NB4 (cell line): ENCODE measurements at places on chromosomes 7 and 10.

DNA sequence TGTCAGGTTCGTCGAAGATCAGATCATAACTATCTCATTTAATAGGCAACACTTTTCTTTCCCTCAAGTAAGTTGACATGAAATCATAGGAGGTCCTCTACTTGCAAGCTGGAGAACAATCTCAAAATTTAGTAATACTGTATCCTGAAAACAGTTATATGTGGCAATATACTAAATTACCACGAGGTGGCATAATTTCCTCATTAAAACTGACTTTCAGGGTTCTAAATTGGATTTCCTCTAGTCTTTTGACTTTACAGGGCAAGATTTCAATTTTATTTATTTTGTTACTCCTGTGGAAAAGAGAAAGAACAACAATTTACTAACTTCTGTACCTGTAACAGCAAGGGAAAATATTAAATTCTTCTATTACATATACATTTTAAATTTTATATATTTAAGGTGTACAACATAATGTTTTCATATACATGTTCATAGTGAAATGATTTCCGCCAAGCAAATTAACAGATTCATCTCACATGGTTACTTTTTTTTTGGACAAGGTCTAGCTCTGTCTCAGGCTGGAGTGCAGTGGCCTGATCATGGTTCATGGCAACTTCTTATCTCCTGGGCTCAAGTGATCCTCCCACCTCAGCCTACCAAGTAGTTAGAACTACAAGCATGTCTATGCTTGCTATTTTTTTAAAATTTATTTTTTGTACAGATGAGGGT, 53.4 kb upstream of the CYP2C18 start:
- peak; percentile 53 for DNase-seq

GRCh38 chr10:101780818-101781654, 2.2 kb downstream of the NPM3 start:
- peak; percentile 83 for DNase-seq

- no peak for DNase-seq
Observed at GRCh38 chr10:3136336-3136735, 36.2 kb downstream of the PITRM1 start.

GRCh38 chr10:121999301-121999700, 10.3 kb downstream of the TACC2 start:
- DNase-seq = no peak

GRCh38 chr10:58590152-58590840, 77.6 kb downstream of the BICC1 start:
- no peak for DNase-seq

DNA sequence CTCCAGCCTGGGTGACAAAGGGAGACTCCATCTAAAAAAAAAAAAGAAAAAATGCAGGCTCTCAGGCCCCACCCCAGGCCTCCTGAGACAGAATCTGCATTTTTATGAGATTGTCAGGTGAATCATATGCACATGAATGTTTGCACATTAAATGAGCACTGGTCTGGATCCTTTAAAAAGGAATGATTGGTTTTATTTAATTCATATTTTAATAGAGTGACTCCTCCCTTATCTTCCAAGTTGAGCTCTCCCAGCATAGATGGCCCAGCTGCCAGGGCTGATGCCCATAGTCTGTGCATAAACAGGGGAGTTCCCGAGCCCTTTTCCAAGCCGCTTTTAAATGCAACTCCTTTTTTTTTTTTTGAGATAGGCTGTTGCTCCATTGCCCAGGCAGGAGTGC, 28.5 kb downstream of the CUX1 start:
- no peak for DNase-seq

GRCh38 chr10:83153714-83154113, 985.6 kb upstream of the GHITM start:
- no peak for DNase-seq

DNA sequence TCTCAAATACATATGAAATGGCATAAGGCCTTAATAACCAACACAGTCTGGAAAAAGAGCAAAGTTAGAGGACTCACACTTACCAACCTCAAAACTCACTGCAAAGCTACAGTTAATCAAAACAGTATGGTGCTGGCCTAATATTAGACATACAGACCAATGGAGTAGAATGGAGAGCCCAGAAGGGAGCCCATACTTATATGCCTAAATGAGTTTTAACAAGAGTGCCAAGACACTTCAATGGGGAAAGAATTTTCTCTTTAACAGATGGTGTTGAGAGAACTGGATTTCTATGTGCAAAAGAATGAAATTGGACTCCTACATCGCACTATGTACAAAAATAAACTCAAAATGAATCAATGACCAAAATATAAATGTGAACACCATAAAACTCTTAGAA, 522.6 kb downstream of the AUTS2 start:
- DNase-seq = no peak

DNA sequence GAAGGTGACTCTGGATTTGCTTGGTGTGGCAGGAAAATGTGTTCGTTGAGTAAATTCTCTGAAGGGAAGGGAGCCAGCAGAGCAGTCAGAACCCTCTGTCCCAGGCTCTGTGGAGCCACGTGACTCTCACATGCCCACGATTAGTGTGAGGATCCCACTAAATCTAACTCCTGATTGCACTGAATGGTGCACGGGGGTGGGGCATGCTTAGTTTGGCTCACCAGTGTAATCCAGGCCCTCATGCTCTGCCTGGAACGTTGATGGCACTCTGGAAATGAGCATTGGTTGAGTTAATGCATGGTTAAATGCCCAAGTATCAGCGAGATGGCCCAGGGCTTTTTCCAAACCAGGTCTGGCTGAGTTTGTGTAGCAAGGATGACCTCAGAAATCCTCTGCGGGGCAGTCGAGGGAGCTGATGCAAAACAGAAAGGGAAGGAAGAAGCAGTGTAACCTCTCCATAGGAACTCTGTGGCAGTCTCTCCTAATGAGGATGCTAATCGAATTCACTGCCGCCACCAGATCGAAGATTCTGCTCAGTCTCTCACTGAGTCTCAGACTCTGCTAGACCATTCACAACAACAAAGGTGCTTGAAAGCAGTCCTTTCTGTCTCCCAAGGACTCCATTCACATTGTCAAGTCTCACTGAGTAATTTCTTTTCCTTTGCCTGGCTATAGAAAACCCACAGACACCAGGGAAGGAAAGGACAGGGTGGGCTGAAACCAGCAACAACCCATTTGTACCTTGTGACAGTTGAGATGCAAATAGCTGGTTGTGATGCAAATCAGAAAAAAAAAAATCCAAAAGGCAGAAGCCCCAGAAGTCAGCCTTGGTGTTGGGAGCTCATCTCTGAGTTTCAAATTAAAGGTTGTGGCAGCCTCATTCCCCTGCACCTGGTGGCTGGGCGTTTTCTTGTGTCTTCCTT, 98.1 kb downstream of the C10orf105 start:
- no peak for DNase-seq
